Kasumi-1 (cell line): ENCODE measurements at places on chromosomes 7 and 10.

GRCh38 chr10:93596539-93596938 is 4.5 kb downstream of the RBP4 start:
- DNase-seq = no peak

DNA sequence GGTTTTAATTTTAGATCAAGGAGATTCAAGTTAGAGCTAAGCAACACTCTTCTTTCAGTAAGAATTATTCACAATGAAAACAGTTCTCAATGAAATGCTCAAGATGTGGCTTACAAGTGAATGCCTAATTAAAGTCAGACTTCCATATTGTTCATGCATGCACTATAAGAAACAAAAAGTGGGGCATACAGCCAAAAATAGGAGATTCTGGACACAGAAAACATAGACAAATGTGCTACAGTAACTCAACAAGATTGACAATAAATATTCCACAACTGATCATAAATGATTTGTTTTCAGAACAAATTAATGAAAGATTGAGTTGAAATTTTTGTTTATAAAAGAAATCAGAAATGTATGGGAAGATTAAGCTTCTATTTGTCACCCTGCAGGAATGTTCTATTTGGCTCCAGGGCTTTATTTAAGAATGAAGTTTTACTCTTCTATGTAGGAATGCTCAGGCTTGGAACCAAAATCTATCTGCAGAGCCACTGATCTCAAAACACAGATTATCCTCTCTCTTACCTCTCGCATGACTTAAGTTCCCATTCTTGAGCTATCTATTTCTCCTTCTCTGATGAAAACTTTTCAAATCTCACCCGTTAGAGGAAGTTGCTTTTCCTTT is 89.0 kb upstream of the PIP4K2A start:
- no peak for DNase-seq

GRCh38 chr7:2299131-2299829 is 15.0 kb downstream of the SNX8 start:
- DNase-seq = no peak

GRCh38 chr7:25854608-25855497 is 297.1 kb upstream of the NFE2L3 start:
- peak; percentile 99 for DNase-seq

GRCh38 chr7:155164316-155164715 is 94.2 kb downstream of the HTR5A start:
- no peak for DNase-seq

DNA sequence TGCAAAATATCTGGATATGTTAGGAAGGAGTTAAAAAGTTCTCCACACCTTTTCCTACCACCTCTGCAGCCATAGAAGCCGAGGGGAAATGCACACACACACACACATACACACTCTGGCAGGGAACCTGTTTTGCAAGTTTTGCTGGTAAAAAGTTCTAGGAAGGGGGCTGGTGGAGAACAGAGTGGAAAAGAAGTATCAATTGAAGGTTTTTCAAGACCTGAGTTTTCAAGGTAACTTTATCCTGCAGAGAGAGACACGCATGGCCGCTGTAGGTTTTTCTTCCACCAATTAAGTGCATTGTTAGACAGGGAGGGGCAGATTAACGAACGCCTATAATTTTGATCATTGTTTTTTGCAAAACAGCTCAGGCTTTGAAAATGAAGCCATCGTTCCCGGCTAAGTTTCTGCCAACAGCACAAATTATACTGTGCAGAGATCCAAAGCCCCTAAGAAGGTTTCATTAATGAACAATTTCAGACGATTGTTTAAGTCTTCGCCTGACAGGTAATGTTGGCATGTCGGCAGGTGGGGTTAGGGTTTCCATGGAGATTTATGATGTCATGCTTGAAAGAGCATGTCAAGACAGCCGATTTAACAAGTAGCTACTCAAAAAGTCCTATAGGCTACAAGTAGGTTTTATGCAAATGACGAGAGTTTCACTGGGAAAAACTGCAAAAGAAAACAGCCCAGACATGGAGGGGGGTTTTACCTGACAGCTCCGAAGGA is 29.7 kb downstream of the KIAA1217 start:
- no peak for DNase-seq

- peak; percentile 16 for DNase-seq
Measured at GRCh38 chr7:116583653-116584052, 58.8 kb downstream of the CAV1 start.

DNA sequence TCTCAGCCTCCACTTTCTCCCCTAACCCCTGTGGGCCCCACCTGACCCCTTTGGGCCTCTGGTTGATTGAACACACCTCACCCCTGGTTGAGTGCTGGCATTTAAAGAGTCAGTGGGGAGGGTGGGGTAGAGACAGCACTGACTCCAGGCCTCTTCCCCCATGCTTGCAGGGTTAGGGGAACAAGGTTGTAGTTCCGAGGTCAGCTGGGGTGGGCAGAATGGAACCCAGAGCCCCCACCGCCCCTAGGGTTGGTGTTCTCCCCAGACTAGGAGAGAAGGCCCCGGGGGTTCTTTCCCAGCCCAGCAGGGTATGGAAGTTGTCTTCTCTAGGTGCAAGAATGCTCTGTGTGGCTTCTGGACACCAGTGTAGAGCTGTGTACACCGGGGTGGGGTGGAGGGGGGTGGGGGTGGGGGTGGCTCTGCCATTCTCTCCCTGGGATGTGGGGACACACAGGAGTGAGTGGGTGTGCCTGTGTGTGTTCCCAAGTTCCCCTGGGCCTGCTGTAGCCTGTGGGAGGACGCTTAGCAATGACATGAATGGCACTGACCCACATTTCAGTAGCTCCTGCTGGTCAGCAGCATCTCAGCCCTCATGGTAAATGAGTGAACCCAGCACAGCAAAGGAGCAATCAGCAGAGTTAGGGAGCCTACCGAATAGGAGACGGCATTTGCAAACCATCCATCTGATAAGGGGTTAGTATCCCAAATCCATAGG is 33.6 kb downstream of the PRF1 start:
- DNase-seq = no peak

DNA sequence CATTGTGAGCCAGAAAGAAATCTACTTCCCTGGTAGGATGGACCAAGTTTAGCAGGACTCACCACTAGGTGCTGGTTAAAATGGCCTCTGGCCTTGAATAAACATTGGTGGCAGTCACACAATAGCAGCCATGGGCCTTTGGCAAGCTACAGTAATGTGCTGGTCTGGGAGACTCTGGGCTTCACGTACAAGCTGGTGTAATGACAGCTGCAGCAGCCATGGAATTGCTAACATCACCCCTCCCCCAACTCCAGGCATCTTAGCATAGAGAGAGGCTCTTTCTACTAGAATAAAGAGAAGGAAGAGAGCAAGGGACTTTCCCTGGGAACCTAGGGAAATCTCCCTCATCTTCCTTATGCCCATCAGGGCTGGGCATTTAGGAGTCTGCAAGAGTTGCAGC is 205.1 kb upstream of the SEMA3A start:
- no peak for DNase-seq

DNA sequence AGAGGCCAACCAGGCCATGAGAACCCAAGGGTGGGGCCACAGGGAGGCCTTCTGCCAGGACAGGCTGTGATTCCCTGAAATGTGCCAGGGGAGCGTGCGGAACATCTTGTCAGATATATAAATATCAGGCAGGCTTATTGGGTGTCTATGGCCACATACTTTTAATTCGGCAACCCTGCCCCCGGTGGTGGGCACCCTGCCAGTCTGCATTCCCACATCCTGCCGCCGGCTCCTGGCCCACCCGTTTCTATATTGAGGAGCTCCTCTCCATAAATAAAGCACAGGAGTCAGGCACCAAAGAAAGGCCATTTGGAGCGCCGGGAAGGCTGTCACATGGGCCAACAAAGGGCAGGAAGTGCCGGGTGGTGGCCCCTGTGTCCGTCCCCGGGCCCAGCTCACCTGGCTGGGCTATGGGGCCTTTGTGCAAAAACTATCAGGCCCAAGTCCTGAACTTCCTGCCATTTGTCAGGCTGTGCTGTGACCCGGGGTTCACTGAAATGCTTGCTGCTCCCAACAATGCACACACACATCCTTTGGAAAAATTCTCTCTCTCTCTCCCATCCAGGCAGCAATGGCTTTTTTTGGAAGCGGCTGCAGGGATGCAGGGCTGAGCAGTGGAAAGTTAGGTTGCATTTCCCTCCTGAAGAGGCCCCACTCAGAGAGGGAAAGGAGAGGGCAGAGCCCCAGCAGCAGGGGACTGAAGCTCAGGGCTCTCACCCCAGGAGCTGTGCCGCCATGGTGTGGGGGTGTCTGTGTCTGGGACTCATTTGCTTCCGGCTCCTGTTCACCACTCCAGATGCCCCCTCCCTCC is 25.0 kb upstream of the PODXL start:
- no peak for DNase-seq

GRCh38 chr10:120732067-120732466 is 119.1 kb upstream of the WDR11 start:
- DNase-seq = no peak

GRCh38 chr10:119306514-119306951 is 99.2 kb downstream of the GRK5 start:
- peak; percentile 88 for DNase-seq

GRCh38 chr10:51397244-51397643 is 302.2 kb downstream of the CSTF2T start:
- DNase-seq = no peak

GRCh38 chr7:134660242-134660785 is 13.7 kb downstream of the BPGM start:
- no peak for DNase-seq
